Frontal cortex (tissue), 4 donors: ENCODE measurements at places on chromosomes 4 and X.

DNA sequence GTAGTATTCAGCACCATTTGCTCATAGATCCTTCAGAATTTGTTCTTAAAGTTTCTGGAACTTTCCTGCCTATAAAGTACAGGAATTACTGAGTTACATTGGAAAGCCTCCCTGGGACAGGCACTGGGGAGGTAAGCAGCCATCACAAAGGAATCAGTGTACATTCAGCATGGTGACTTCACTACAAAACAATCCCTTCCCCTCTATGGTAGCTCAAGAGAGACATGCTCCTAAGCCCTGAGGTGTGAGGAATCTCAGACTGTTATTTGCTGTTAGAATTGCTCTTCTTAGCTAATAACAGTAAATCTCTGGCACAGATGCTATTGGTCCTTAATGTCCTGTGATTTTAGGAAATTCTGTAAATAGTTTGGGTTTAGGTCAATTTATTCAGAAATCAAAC, 1898.0 kb upstream of the PCDH7 start:
- DNase-seq, result no peak

- DNase-seq, result no peak
Measured at GRCh38 chr4:17250591-17250990, 261.3 kb downstream of the QDPR start.

DNA sequence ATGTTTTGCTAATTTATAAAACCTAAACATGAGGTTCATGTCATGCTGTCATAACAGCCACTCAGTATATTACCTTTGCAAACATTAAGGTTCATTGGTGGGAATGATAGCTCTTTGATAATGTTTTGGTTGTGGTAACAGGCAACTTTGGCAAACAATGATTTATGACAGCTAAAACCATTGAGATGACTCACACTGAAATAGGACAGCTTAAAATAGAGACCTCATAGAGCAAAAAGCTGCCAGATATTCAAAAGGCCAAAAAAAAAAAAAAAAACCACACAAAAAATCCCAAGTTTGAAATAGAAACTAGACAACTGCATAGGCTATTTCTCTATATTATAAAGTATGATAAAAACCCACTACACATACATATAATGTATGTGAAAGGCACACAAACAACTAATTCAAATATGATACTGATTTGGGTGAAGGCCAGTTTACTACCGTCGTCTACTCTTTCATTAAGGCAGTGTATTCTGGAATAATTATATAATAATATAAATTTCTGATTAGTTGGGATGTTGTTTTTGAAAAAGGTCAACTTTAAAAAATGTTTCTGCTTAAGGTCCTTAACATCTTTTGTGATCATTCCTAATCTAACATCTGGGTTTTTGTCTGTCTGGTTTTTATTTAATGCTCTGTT, 646.0 kb upstream of the PITX2 start:
- no peak for DNase-seq

- DNase-seq, result no peak
Measured at GRCh38 chr4:98006060-98006459, 137.2 kb downstream of the STPG2 start.

DNA sequence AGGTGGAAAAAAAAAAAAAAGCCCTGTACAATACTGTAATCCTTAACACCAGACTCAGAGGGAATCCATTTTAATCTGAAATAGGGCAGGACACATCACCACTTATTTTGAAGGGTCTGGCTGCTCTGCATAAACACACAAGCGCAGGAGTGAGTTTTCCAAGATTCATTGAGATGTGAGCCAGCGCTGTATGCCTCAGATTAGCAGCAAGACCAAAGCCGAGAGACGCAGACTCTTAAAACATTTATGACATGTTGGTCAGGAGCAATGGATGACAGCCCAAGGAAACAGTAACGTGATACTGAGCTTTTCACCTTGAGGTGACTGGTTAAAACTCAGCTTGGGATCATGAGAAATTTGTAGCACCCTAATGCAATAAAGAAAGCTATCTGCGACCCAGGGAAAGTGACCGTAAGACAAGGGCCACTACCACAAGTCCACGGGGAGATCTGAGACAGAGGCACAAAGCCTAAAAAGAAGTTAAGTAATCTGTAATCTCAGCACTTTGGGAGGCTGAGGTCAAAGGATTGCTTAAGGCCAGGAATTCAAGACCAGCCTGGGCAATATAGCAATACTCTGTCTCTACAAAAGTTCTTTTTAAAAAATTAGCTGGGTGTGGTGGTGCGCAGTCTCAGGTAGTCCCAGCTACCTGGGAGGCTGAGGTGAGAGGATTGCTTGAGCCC, 210.6 kb downstream of the COL25A1 start:
- no peak for DNase-seq

DNA sequence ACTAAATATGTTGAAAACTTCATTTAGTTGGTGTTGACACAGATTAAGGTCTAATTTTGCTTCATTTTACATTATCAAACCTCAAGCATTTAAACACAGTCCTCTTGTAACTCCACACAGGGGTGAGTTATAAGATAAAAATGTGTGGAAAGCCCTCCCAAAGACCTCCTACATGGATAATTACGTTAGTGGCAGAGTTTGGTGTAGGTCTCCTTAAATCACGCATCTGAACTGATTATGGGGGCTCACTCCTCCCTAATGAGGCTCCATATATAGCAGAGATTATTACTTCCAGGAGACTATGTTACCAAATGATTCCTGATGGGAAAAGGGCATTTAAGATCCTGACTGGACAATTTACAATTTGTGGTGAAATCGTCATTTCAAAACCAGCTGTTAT, 32.2 kb upstream of the VCX3B start:
- no peak for DNase-seq
